ENCODE measurements at places on chromosomes 5 and 9.

GRCh38 chr9:124471761-124472160 lies 21.5 kb downstream of the ADGRD2 start:
- DNase-seq: no peak

DNA sequence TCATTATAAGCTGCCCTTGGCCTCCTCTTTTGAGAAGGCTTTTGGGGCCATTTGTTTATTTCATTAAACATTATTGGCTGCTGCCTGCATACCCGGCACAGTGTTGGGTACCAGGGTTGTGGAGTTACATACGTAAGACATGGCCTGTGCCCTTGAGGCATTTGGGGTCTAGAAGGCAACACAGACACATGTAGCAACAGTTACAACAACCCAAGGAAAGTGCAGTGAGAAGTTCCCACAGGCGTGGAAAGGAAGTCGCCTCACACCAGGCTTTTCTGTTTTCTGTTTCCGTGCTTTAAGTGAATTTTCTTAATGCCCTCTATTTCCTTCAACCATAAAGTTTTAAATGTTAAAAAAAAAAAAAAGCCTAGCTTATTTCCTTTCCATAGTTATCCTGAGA lies 47.4 kb downstream of the GALNT10 start:
- no peak for DNase-seq

GRCh38 chr5:89706731-89707130 lies 702.8 kb downstream of the CETN3 start:
- DNase-seq: no peak

- DNase-seq: no peak
These were observed 148.5 kb upstream of the GRAMD2B start for GRCh38 chr5:126274763-126275125.

DNA sequence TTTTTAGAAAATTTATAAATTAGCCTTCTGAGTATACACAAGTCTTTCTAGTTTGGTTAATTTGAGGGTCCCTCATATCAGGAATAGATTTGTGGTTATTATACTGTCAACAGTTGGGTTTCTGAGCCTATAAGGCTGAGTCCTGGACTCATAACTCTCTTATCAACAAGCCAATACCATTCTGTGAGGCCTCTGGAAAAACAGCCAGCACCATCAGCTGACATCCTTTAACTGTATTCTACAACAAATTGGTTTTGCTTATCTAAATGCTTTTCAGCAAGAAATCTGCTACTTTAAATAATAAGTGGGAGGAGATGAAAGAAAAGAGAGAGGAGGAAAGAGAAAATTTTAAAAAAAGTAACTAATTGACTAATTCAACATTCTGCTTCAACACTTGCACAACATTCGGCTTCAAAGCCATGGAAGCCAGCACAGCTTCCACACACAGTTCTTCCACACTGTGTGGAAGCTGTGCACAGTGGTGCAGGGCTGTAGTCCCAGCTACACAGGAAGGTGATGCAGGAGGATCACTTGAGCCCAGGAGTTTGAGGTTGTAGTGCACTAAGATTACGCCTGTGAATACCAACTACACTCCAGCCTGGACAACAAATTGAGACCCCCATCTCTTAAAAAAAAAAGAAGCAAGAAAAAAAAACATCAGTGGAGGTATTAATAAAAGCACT lies 84.5 kb downstream of the UBAP2 start:
- no peak for DNase-seq

GRCh38 chr5:137084016-137084415 lies 415.1 kb downstream of the SPOCK1 start:
- no peak for DNase-seq

GRCh38 chr5:126133424-126133823 lies 289.8 kb upstream of the GRAMD2B start:
- no peak for DNase-seq

- DNase-seq: no peak
These were observed 500.2 kb downstream of the SPOCK1 start for GRCh38 chr5:136998854-136999357.

GRCh38 chr5:62690421-62690820 lies 111.8 kb downstream of the LRRC70 start:
- no peak for DNase-seq

DNA sequence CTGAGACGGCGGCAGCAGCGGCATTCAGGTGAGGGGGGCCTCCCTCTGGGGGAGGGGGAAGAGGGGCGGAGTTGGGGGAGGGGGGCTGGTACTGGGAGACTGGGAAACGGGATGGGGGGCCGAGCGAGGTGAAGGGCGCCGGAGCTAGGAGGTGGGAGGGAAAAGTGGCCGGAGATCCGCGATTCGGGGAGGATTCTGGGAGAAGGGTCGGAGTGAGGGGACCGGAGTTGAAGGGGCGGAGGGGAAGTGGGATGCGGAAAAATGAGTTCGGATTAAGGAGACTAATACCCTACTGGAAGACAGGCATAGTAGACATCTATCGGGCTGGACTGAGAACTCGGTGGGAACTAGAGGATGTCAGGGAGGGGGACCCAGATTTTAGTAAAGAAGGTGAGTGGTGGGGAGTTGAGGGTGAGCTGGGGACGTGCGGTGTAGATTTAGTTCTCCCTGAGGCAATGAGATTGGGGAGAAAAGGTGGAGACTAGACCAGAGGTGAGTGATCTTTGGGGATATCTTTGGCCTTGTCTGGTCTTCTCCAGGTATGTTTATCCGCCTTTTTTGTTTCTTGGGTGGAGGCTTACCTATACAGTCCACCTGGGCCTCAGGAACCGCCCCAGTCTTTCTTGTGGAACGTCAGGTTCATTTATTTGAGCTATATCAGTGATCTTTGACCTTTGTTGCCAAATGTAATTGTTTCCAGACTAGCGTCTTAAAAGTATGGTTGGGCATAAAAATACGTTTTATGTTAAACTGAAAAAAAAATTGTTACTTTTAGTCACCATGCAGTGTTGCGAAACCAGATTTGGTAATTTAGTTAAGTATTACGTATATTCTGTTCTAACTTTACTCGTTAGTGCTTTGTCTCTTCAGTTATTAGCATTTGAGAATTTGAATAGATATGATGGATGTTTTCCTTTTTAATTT lies 632 bp downstream of the UBAP1 start:
- no peak for DNase-seq
